ENCODE measurements at places on chromosomes 3 and 15.

GRCh38 chr3:59563966-59564365 is 514.1 kb upstream of the CFAP20DC start:
- no peak for DNase-seq

DNA sequence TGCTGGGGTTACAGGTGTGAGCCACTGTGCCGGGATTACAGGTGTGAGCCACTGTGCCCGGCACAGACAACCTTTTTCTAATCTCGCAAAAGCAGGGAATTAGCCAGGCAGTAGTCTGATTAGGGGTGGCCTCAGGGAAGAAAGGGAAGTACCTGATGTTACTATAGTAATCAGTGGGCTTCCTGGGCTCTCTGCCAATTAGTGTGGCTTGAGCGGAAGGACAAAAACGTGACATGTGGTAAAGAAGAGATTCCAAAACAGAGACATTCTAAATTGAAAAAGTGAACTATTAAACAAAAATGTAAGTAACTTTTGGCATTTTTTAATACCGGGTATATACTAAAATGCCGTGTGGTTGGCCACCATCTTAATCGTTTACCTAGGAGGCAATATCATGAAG is 48.1 kb downstream of the CFAP20DC start:
- no peak for DNase-seq

- no peak for DNase-seq
Measured at GRCh38 chr3:88542916-88543315, 393.2 kb downstream of the C3orf38 start.

DNA sequence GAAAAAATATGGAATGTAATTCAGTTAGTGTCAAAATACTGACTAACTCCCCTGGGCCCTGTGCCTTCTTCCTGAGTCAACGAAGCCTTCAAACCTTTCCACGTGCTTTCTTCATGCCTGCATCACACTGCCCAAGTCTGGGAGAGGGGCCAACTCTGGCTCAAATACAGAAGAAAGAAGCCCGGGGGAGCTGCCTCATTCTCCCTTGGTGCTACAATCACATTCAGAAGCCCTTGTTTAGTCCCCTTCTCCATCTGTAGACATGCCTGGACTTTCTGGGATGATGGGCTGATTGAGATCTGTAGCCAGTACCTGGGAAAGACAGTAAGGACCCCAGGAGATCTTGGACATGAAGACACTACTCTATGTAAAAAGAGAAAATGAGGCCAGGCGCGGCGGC is 77.8 kb upstream of the GSK3B start:
- no peak for DNase-seq

GRCh38 chr15:31295658-31296057 is 31.0 kb upstream of the KLF13 start:
- DNase-seq: peak; percentile 42

GRCh38 chr3:42055291-42055690 is 35.9 kb upstream of the TRAK1 start:
- DNase-seq: no peak

DNA sequence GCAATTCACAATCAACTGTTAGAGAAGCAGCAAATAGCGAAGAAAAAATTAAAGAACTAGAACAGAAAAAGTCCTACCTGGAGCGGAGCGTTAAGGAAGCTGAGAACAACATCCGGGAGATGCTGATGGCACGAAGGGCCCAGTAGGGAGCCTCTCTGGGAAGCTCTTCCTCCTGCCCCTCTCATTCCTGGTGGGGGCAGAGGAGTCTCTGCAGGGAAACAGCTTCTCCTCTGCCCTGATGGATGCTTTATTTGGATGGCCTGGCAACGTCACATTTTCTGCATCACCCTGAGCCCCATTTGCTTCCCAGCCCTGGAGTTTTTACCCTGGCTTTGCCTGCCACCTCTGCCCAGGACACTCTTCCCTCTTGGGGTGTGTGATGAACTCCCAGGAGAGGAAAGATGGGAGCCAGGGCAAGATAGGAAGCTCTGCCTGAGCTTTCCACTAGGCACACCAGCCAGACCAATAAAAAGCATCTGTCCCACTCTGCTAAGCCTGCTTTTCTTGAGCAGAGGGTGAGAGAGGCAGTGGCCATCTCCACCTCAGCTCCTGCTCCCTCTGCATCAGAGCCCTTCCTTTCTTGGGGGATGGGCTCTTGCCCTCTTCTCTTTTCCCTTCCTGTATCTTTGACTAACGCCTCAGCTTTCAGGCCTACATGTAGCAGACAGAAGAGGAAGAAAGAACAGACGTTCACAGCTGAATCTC is 39.4 kb downstream of the PPARG start:
- no peak for DNase-seq

- DNase-seq: no peak
Measured at GRCh38 chr3:68931406-68932149, 769 bp downstream of the TAFA4 start.

DNA sequence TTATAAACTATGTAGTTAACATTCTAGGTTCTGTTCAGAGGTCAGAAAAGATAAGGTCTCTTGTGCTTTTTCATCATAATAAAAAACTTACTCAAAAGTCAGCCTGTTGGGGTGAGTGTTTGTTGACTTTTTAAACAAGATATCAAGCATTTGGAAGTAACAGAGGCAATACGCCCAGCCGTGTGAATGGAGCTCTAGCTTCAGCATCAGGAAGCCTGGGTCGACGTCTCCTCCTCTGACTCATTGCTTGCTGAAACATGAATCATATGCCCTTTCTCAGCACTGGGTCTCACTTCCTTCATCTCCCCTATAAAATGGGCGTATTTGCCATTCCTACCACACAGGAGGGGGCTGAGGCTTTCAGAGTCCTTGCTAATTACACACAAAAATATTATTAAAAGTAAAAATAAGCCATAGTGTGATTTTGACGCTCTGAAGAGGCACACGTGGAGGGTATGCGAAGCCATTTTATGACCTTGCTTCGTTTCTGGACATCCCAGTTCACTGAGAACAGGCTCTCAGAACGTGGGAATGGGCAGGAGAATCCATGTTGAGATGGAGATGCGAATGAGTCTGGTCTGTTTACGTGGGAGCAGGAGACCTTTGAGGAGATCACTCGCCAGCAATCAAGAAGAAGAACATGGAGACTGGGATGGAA is 220.8 kb upstream of the TPRG1 start:
- DNase-seq: peak; percentile 68

- no peak for DNase-seq
Measured at GRCh38 chr15:41921167-41921566, 27.3 kb upstream of the SPTBN5 start.

DNA sequence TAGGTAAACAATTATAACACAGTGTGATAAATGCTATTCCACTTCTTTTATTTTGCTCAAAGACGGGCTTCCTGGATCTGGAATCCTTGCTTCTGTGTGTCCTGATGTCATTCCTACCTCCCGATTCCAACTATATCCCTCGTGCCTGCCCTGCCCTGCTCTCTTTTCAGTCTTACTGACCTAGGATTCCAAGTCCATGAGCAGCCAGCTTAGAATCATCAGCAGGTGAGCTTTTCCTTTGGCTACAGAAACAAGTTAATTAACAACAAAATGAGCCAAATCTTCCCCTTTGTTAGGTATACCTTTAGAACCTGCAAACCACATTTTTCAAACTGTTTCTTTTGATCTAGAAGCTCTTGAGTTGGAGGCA is 21.9 kb upstream of the KPNA1 start:
- no peak for DNase-seq

DNA sequence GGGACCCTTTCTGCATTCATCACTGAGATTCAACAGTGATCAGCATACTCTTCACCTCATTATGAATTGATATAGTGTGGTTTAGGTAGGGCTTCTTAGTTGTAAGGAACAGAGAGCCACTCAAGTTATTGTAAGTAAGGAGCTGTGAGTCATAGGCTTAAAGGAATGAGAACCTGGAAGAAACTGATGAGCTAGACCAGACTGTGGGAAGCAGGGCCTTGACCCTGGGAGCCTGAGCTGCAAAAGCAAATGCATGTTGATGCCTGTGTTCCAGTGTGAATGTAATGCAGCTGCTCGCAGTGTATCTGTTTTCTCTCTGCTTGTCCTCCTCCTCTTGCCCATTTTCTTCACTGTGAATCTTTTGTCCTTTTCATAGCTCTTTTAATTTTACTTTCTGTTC is 13.6 kb downstream of the ZKSCAN7 start:
- DNase-seq: no peak

- no peak for DNase-seq
Measured at GRCh38 chr3:45480218-45480617, 91.8 kb downstream of the LARS2 start.

- DNase-seq: no peak
Measured at GRCh38 chr3:130515755-130516154, 1.2 kb upstream of the COL6A6 start.

DNA sequence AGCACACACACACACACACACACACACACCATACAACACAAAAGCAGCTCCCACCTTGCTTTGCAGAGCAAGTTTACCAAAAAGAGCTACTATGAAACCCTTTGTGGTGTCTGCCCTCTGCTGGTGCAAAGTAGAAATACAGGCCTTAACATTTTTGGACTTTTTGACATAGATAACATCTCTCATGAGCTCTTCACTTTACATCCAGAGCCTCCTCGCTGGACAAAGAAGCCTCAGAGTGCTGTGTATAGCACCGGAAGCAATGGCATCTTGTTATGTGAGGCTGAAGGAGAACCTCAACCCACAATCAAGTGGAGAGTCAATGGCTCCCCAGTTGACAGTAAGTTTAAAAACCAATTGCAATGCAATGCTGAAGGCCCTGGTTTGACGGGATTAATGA is 157.9 kb downstream of the CHL1 start:
- DNase-seq: no peak

DNA sequence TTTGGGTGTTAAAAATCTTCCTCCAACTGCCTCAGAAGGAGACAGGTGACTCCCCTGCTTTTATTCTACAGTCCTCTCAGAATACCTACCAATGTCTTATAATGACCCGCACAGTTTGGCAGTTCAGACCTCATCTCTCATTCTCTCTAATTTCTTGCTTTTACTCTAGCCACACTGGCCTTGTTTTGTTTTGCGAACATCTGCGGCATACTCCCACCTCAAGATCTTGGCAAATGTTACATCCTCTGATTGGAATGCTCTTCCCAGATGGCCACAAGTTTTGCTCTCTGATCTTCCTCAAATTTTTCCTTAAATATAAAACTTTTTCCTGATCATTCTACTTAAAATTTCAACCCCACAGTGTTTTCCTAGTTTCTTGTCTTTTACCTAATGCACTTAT is 94.1 kb downstream of the PLSCR2 start:
- DNase-seq: no peak

- DNase-seq: no peak
Measured at GRCh38 chr3:11607816-11608215, 35.9 kb downstream of the VGLL4 start.
